ENCODE measurements at places on chromosomes 13 and 19.

- DNase-seq: no peak
Observed at GRCh38 chr13:50580684-50581305, 262.7 kb downstream of the DLEU7 start.

DNA sequence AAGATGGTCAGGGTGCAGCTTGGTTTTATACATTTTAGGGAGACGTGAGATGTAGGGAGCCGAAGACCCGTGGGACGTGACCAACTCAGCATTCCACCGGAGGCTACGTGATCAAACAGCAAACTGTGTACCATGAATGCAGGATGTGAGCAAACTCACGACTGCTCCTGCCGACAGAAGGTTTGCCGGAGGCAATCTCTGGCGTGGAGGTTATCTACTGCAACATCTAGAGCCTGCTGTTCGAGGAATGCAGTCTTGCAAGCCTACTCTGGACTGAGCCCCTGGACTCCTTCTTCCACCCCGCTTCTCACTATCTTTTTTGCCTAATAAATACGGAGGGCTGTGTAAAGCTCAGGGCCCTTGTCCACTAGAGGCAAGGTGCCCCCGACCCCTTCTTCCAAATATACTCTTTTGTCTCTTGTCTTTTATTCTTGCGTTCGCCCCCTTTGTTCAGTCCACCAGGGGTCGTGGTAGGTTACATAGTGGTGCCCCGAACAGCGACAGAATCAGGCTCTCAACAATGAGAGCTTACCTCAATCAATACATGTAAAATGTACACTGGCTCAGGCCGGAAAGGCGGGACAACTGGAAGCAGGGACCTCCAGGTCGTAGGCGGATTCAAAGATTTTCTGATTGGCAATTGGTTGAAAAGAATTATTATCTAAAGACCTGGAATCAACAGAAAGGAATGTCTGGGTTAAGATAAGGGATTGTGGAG lies 8.9 kb upstream of the OR1I1 start:
- no peak for DNase-seq

DNA sequence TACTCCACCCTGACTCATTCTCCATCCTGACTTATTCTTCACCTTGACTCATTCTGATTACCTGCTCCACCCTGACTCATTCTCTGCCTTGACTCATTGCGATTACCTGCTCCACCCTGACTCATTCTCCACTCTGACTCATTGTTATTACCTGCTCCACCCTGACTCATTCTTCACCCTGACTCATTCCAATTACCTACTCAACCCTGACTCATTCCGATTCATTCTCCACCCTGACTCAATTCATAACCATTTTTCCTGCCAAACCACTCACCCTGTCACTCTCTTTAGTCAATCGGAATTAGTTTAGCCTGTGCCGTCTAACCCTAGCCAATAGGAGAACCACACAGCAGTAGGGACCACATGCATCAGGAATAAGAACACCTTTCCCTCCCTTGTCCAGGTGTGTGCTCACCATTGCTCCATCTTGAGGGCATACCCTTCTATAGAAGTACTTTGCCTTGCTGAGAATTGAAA lies 1227.4 kb upstream of the PCDH20 start:
- DNase-seq: no peak

DNA sequence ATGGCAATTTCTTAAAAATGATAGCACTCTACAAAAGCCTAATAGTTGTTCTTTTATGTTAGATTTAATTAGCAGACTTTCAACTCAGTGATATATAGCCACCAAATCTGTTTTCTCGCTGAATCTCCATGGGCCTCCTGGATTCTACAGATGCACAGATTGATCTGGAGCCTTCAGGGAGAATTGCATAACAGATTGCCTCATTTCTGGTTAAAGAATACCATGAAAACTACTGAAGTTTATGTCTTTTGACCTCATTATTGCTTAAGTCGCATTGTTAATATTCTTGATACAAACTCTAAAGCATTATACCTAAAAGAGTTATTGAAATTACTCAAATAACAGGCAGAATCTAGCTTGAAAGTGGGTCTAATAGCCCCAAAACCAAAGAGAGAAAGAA lies 53.7 kb upstream of the PRR20A start:
- no peak for DNase-seq

DNA sequence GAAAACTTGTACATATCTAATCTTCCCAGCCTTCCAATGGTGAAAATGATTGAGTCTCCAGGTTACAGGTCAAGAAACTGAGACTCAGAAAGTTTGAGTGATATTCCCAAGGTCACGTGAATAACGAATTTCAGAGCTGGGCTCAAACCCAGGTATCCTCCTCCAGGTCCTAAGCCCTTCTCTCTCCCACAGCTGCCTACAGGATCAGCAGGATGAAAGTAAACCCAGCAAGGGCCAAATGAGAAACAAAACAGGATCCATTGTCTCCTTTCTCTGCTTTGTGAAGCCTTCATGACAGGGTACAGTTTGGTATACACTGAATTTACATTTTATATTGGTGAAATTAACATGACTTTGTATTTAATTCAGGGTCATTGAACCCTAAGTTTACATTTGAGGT lies 208.1 kb downstream of the RBM26 start:
- DNase-seq: no peak

DNA sequence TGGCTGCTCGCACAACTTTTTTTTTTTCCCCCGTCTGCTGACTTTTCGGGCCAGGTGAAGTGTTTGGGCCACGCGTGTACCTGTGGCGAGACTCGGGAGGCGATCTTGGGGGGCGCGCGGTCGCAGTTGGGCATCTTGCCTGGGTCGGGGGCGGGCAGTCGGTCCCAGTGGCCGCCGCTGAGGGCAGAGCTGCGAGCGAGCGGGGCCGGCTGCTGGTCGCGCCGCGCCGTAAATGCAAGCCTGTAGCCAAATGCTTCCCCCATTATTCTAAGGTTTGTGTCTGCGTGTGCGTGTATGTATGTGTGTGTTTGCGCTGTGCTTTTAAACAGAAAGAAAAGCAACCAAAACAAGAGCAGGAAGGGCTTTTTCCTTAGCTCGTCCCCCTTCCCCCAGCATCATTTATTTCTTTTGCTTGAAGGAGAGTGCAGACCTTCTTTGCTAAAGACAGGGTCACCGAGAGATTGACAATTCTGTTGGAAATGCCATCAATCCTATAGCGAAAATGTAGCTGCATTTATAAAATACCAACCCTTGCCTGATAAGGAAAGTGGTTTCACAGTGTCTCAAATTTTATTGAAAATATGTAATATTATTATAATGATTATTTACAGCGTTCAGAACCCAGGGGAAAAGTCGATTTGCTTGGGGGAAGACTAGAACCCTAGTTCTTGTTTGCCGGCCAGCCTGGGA lies 143.2 kb upstream of the ZNF536 start:
- no peak for DNase-seq

DNA sequence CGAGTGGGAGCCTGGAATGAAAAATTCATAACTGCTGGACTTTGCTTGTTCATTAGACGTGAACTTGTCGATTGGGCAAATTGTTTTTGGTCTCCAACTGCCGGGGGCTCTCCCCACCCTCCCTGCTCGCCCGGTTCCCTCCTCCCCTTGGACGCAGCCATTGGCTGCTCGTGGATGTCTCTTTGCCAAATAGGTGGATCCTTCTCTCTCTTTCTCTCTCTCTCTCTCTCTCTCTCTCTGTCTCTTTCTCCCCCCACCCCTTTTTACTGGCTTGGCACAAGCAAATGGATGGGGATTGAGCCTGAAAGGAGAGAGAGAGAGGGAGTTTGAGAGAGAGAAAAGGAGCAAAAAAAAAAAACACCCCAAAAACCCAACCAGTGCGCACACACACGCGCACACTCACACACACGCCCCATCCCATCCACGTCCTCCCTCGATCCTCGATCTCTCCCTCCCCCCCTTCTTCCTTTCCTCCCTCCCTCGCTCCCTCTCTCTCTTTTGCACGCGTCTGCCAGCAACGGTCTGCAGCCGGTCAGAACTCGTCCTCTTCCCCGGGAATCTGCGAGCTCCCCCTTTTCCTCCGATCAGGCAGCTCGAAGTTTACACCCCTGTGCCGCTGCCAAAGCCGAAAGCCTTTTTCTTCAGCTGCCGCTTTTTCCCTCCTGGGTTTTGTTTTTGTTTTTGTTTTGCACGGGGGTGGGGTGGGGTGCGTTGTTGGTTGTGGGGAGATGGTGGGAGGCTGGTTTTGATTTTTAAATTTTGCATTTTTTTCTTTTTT lies 27.8 kb downstream of the NFIX start:
- DNase-seq: peak; percentile 61

DNA sequence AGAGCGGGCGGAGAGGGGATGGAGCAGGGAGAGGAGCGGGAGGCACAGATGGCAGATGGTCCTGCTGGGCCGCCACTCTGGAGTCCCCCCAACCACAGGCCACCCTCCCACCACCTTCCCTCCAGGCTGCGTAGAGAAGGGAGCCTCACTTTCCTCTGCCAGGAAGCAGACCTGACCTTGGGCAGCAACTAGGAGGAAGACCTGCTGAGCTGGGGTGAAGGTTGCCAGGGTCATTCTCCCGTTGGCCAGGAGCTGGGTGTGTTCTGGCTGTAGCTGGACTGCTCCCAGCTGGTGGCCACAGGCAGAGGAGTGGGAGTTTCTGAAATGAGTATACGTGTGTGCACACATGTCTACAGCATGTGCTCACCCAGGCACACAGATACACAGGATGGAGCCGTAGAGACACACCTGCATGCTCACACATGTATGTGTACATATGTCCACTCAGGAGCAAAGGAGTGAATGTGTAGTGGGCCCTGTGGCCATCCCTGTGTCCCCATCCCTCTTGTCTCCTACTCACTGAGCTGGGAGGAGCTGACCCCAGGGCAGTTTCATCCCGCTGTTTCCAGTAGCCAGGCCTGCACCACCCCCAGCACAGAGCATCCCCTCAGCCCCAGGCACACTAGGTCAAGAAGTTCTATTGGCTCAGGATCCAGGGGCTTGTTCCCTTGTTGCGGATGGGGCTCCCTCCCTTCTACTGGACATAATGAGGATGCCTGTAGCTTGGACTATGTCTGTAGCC lies 53.0 kb downstream of the CHST8 start:
- DNase-seq: no peak

- DNase-seq: no peak
Observed at GRCh38 chr13:74990992-74991391, 491.0 kb downstream of the TBC1D4 start.

GRCh38 chr13:35480346-35480745 lies 3.9 kb upstream of the MAB21L1 start:
- DNase-seq: no peak

DNA sequence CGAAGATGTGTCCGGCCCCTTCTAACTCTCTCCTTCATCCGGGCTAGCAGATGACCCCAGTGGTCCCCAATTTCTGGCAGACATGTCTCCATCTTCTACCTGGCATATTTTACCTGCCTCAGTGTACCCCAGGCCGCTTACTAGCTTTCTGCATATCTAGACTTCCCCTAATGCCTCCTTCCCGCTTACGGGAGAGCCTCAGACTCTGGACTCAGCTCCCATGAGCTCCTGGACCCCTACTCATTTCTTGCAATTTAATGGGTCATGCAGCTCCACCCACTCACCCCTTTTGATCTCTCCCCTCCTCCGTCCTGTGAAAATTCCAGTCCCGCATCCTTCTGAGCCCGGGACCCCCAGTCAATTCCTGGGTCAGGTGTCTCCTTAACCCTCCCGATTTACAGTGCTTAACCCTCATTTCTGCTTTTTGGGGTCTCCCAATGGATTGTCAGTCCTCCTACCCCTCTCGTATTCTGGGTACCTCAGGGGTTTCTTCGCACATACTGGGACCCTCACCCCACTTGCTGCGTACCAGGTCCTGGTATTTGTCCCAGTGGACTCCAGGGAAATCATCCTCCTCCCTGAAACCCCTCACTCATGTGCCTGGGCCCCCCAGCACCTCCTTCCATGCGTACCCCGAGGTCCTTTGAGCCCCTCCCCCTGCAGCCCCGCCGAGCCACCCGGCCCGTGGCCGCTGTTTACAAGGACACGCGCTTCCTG lies 500 bp upstream of the JUNB start:
- DNase-seq: no peak

DNA sequence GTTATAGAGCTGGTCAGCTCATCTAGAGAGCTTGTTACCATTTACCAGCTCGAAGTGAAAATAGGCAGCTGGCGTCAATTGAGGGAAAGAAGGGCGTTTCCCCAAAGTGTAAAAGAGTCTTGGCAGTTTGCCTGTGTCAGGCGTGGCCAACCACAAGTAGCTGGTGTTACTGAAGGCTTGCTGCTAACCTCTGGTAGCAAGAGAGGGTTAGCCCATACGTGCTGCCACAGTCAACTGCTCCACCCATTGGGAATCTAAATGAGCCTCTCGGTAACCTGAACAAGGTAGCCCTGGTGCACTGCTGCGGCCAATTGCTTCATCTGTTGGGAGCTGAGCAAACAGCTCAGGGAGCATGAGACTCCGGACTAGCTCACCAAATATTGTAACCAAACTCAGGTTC lies 314.9 kb upstream of the SLITRK5 start:
- no peak for DNase-seq

GRCh38 chr13:74560325-74560724 lies 426.1 kb upstream of the KLF12 start:
- no peak for DNase-seq

GRCh38 chr19:52941941-52942385 lies 18.7 kb upstream of the ZNF888 start:
- DNase-seq: no peak

- DNase-seq: peak; percentile 51
Observed at GRCh38 chr19:40682431-40682964, 8.0 kb downstream of the NUMBL start.

DNA sequence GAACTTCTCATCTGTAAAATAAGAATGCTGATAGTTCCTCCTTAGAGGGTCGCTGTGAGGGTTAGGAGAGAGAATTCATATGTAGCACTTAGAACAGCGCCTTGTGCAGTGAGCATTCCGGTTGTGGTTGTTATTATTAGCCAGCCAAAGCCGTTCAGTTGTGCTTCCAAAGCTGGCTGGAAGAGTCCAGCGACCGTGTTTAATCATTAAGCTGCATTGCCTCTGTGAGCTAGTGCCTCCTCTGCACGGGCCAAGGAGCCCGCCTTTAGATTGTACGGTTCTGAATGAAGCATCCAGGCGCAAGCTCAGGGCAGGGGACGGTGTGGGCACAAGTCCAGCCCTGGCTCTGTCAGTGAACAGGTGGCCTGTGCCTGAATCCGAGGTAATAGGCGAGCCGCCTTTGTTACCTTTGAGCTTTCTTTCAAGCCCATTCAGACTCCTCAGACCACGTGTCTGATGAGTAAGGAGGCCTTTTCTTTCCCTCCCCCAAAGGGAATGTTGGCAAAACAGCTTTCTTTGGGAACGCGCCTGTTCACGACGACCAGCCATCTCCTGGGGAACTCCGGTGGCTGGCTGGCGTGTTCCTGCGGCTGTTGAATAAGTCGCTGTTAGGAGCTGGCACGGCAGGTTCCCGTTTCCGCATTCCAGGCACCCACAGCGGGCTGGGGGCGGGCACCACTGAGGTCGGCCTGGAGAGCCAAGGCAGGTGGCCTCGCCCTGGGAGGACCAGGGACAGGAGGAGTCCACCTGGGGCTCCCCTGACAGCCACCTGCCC lies 25.1 kb downstream of the SIPA1L3 start:
- DNase-seq: peak; percentile 84

GRCh38 chr13:44971656-44972595 lies 17.3 kb downstream of the NUFIP1 start:
- DNase-seq: no peak

- DNase-seq: no peak
Observed at GRCh38 chr13:110576070-110576394, 14.5 kb upstream of the RAB20 start.

GRCh38 chr19:46714444-46715106 lies 2.3 kb downstream of the PRKD2 start:
- DNase-seq: peak; percentile 68

Measured in 8988T (cell line).